ENCODE measurements at places on chromosomes 2 and 18.

DNA sequence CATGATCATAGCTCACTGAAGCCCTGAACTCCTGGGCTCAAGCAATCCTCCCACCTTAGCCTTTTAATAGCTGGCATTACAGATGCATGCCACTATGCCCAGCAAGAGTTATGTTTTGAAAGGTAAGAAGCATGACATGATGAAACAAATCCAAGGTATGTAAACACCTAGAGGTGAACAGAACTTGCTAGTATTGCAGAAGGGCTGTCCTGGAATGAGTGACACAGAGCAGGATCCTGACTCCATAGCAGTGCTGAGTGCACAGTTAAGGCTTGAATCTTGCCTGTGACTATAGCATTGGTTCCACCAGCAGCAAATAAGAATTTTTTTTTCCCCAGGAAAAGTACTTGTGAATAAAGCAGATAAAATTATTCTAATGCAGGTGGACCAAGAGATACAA, 309.5 kb downstream of the PIK3C3 start:
- no peak for DNase-seq

- peak; percentile 93 for DNase-seq
Observed at GRCh38 chr2:15674637-15675455, 83.2 kb downstream of the DDX1 start.

GRCh38 chr2:124079045-124079444, 54.0 kb downstream of the CNTNAP5 start:
- no peak for DNase-seq

DNA sequence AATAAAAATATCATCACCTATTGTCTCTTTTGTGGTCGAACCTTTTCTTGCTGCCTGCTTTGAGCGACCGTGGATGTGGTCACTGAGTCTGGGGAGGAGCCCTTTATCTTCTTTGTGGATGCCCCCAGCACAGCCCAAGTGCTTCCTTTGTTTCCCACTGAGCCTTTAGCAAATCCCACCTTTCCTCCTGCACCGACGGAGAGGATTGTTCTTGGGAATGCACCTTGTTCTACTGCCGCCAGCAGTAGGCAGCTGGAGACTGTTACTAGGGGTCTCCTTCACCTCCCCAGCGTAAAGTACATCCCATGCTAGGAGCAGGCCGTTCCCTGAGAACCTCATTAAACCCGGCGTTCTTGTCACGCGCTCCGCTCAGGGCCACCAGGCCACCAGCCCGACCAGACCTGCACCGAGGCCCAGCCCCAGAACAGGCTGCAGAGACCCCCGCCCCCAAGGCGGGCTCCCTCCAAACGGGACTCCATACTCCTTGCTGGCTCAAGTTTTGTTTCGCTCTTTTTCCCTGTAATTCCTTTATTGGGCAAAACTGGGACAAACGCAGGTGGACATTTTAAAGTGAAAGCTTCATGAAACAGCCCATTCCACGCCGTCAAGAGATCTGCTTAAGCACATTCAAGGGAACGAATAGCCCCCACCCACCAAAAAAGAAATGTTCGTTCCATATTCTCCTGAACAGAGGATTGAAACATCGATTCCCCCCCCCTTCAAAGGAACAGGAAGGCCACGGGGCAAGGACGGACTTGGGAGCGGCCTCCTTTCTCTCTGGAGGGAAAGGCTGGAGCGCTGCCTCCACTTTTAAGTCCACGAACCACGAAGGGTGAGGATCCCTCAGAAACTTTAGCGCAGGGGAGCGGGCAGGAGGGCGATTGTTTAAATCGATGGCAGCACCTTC, 1.1 kb upstream of the MAT2A start:
- peak; percentile 51 for DNase-seq

DNA sequence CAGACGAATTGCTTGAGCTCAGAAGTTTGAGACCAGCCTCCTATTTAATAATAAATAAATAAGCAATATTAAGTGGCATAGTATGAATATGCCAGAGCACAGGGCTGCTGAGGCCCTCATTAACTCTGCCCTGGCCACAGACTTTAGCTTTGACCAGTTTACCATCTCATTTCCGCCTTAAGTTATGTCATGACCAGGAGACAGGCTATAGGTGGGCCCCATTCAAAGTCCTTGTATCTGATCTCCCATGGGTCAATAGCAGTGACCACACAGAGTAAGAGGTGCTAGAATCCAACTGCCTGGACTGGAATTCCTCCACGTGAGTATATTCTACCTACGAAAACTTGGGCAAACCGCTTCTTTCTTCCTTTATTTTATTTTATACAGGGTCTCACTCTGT, 13.4 kb upstream of the ASXL2 start:
- no peak for DNase-seq

DNA sequence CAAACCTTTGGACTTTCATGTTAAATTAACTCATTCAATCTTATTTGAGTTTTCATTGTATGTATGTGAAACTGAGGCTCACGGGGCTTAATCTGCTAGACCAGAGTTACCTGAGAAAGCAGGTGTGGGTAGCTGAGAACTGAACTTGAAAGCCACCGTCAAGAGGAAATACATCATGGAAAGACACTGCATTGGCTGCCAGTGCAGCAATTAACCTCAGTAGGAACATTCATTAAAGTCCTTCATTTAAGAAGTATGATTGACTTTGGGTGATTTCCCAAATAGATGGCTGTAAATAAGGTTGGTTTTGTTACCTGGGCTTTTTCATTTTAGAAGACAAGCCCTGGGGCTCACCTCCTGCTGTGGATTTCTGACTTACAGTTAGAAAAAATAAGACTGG, 36.5 kb upstream of the MGAT5 start:
- no peak for DNase-seq

GRCh38 chr18:77132369-77133050, at the start of gene MBP:
Gene MBP (minus strand): TSS chr18:77132783. CDS start chr18:77105261, 27,522 bp downstream.
- DNase-seq = peak; percentile 29

DNA sequence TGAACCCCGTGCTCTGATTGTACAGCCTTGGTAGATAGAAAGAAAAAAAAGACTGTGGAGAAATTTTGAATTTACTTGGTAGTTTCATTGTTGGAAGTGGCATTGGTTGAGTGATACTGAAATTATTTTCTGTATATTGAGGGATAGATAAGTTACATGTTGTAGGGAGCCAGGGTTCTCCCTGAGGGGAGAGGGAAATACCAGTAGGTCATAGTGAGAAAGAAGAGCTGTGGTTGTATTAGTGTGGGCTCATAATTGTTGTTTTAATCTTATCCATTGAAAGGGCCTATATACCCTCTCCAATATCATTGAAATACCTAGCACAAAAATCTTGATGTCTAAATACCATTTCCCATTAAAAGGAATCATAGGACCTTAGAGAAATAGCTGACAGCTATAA, 16.9 kb upstream of the RAB31 start:
- DNase-seq = no peak

- no peak for DNase-seq
Observed at GRCh38 chr2:25184254-25184653, 15.9 kb upstream of the POMC start.

GRCh38 chr2:112065486-112065885, 10.4 kb downstream of the TMEM87B start:
- no peak for DNase-seq

GRCh38 chr2:143282684-143283083, 153.5 kb downstream of the ARHGAP15 start:
- DNase-seq = peak; percentile 27

GRCh38 chr2:1770566-1771380, 26.5 kb upstream of the PXDN start:
- DNase-seq = no peak

DNA sequence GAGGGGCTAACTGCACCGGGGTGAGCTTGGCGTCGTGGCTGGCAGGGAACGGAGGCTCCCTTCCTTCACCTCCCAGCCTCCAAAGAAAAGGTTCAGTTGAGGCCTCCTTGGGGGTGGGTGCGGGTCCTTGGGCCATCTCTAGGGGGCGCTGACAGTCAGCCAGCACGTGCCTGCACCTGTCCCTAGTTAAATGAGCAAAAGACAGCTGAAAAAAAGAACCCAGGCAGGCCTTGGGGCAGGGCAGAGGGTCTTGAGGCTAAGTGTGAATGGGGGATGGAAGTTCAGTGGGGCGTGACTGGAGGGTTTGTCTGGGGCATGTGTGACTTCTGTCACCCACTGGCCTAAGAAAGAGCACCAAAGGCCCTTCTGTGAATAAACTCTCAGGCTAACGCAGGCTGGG, 56.4 kb downstream of the ZFP36L2 start:
- peak; percentile 44 for DNase-seq

DNA sequence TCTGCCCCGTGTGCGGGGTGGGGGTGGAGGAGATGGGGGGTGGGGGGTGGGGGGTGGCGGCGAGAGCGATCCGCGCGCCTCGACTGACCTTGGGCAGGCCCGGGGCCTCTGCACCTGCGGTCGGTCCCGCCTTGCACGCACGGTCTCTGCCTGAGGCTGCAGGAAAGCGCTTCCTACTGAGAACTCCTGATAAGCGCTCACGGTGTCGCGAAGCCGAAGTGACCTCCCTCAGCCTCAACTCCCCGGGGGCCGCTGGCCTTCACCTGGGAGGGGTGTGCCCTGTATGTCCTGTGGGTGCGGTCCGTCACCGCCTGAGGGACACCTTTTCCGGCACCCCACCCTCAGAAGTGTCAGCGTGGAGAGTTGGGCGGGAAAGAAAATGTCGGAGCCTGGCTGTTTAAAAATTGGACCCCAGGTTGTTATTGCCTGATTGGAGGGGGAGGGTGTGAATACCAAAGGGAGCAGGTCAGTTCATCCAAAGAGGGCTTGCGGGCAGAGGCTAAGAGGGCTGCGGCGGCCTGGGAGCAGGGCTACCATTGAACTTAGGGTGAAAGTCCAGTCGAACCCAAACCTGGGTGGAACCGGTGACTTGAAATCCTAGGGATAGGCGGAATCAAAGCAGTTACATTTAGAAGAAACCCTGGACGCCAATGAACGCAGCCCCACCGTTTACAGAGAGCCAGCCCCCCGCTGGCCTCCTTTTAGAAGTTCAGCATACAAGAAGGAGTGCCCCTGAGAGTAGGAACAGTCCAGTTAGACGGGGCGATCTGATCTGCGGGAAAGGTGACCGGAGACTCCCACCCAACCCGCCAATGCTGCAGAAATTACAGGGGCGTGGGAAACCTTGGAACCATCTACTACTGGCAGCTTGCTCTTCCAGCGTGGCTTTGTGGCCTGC, 1.2 kb downstream of the MAL start:
- DNase-seq = no peak

DNA sequence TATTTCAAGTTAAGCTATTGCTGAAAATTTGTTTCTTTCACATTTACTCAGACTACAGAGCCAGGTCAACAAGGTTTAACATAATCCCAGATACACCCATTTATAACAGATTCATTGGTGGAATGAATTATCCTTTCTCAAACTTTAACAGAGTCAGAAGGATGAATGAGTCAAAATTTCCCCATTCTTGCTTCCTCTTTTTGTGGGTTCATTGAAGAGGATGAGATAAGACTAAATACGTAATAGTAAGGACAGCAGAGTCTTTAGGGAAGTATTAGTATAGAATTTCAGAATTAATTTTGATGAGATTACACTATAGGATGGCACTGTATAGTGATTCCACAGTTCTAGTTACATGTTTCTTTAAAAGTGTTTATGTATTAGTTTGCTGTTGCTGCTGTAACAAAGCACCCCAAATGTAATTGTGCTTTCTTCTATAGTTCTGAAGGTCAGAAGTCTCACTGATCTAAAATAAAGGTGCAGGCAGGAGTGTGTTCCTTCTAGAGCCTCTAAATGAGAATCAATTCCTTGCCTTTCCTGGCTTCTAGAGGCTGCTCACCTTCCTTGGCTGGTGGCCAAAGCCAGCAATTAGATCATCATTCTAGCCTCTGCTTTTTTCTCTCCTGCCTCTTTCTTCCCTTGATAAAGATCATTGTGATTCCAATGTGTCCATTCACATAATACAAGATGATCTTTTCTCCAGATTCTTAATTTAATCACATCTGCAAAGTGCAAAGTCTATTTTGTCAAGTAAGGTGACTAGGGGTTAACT, 309.3 kb upstream of the PIK3C3 start:
- no peak for DNase-seq

GRCh38 chr2:229521576-229521975, 192.8 kb downstream of the DNER start:
- no peak for DNase-seq

All from ACHN (cell line).